A549 treated with GW870086 at 1 μM for 4 hours (cell line): ENCODE measurements at places on chromosomes 2 and 18. TPM values are rescaled to one million over a fixed set of nuclear protein-coding genes. Genes with fewer than 3 reads are reported as not detected.

The TEX51 gene
- not detected in 5 replicates for total RNA-seq

The CXCR1 gene
- total RNA-seq = not detected in 5 replicates

The CROCC2 gene
- not detected in 5 replicates for total RNA-seq

The PARD3B gene
- total RNA-seq = 0.70 to 1.4 TPM (median 0.88 TPM) in 5 replicates

The RAMP1 gene
- total RNA-seq = not detected in 5 replicates

The TSPYL6 gene
- total RNA-seq = not detected in 5 replicates

The TLK1 gene
- total RNA-seq = 16.5 to 26.1 TPM (median 24.2 TPM) in 5 replicates

The GREB1 gene
- 1.7 to 3.7 TPM (median 3.0 TPM) in 5 replicates for total RNA-seq

The GALR1 gene
- not detected in 5 replicates for total RNA-seq

The CEBPZOS gene
- 37.5 to 46.9 TPM (median 42.0 TPM) in 5 replicates for total RNA-seq

The ALK gene
- not detected in 5 replicates for total RNA-seq

The ITPRIPL1 gene
- not detected in 5 replicates for total RNA-seq

The HOXD9 gene
- total RNA-seq = 0.78 to 1.7 TPM (median 1.2 TPM) in 5 replicates

The IL1B gene
- total RNA-seq = 0.13 to 0.22 TPM (median 0.14 TPM) in 5 replicates

The SOCS6 gene
- 24.8 to 34.5 TPM (median 30.0 TPM) in 5 replicates for total RNA-seq

The RBKS gene
- 5.9 to 8.9 TPM (median 8.1 TPM) in 5 replicates for total RNA-seq

The UGT1A8 gene
- total RNA-seq = 0.07 to 0.28 TPM in 2 of 5 replicates, not detected in the others

The PAX3 gene
- not detected in 5 replicates for total RNA-seq

The UGT1A5 gene
- total RNA-seq = 0.09 to 0.13 TPM in 2 of 5 replicates, not detected in the others

The RANBP2 gene
- 17.9 to 29.3 TPM (median 25.8 TPM) in 5 replicates for total RNA-seq

The CDH19 gene
- total RNA-seq = 0.52 to 1.2 TPM (median 1.0 TPM) in 5 replicates

The ICOS gene
- not detected in 5 replicates for total RNA-seq

The DPYSL5 gene
- total RNA-seq = 2.9 to 5.5 TPM (median 4.7 TPM) in 5 replicates

The SERPINB11 gene
- total RNA-seq = 0.13 to 0.17 TPM (median 0.15 TPM) in 3 of 5 replicates, not detected in the others

The TM4SF20 gene
- 6.9 to 9.9 TPM (median 8.3 TPM) in 5 replicates for total RNA-seq

The TUBB6 gene
- total RNA-seq = 187 to 218 TPM (median 200 TPM) in 5 replicates

The STON1 gene
- total RNA-seq = 0.31 to 0.56 TPM (median 0.38 TPM) in 5 replicates

The DAW1 gene
- total RNA-seq = 1.8 to 2.8 TPM (median 2.4 TPM) in 5 replicates

The RAPGEF4 gene
- total RNA-seq = 0.09 to 0.69 TPM (median 0.28 TPM) in 5 replicates
